Activated naive CD8-positive, alpha-beta T cell treated with anti-CD3 and anti-CD28 coated beads, Interleukin-2, amount 10 ng/mL, durations not matched to agents 7 days and 5 days (primary cell): ENCODE measurements at places on chromosomes 3 and 15. TPM values are rescaled to one million over a fixed set of nuclear protein-coding genes. Genes with fewer than 3 reads are reported as not detected.

AGBL1 gene
- not detected for total RNA-seq

CCNDBP1 gene
- total RNA-seq, result 86.5 TPM

ANKRD34C gene
- total RNA-seq, result not detected

LNP1 gene
- total RNA-seq, result 1.1 TPM

ZIC4 gene
- total RNA-seq, result not detected

ATP13A3 gene
- total RNA-seq, result 56.3 TPM

CPLX3 gene
- 0.28 TPM for total RNA-seq

DNA sequence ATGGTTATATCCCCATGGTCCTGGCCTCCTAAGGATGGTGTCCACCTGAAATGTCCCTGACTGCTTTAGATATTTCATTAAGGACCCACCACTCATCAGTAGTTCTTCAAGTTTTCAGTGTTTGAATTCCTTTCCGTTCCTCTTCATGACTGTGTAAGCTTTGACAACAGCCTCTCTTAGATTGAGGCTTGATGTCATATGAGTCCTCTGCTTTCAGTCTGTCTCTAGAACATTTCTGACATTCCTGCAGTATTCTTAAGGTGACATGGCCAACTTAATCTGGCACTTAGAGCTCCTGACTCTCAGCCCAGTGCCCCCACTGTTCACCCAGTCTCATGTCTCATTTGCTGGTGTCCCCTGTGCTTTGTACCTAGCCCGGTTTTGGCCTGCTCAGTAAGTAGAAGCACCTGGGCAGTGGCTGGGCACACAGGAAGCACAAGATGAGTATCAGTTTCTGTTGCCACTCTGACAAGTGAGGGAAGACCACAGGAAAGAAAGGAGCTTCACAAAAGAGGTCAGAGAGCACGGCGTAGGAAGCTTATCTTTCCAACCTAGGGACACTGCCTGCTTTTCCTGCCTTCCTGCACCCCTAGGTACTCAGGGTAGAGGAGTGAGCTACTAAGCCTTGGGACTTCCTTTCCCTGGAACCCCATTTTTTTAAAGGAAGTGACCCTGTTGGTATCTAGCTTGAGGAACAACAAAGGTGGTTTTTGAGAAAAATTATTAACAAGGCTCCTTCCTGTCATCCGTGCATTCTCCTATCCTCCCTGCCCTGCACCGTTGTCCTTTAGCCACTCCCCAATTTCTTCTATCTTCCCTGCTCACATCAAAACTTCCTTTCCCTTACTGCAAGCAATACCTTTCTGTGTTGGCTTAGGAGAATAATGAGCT is 103.1 kb downstream of the KLHL25 start:
- peak; percentile 54 for DNase-seq
- peak overlapping the region; percentile 97 for H3K4me3 ChIP-seq
- peak overlapping the region; percentile 99 for H3K27ac ChIP-seq

GRCh38 chr3:32757618-32758374 is 60.0 kb upstream of the TRIM71 start:
- no peaks in the 10 kb centered on the region for H3K27me3 ChIP-seq
- peaks cover 12% of the 10 kb centered on the region for H3K36me3 ChIP-seq
- peak overlapping the region; percentile 44 for H3K27ac ChIP-seq
- DNase-seq, result no peak
- H3K4me1 ChIP-seq, result peaks cover 20% of the 10 kb centered on the region

DNA sequence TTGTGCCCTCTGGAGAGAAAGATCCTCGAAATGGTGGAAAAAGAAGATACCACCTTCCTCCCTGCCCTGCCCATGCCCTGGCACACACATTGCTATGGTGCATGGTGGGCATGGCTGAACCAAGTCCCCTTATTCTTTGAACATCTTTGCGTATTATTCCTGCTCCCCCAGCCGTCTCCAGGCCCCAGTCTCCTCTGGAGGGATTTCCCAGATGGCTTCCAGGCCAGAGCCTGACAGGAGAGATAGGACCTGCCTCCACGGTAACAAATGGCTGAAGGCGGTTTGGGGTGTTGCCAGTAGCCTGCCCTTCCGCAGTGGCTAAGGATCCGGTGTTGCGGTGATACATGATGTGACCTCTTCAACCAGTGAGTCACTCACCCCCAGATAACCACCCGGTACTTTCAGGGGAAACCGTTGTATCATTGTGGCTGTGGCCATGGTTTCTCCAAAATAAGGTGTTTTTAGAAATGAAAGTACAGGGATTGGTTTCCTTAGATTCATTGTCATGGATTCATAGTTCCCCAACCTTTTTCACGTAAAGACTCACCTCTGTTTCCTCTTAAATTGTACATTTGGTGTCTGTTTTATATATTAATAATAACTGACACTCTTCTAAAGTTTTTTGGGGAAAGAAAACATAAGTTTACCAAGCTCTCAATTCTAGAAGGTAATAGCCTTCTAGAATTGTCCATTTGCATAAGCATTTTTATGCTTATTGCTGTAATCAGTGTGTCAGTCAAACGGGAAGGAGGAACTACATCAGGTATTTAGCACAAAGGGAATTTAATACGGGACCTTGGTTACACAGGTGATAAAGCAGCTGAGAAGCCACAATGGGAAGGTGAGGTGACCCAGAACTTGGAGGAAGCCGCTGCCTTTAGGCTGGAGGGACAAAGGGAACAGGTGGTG is 25.9 kb downstream of the SMAD3 start:
- peak; percentile 67 for DNase-seq
- H3K27ac ChIP-seq, result peak overlapping the region; percentile 64
- peak overlapping the region; percentile 66 for H3K4me3 ChIP-seq

DNA sequence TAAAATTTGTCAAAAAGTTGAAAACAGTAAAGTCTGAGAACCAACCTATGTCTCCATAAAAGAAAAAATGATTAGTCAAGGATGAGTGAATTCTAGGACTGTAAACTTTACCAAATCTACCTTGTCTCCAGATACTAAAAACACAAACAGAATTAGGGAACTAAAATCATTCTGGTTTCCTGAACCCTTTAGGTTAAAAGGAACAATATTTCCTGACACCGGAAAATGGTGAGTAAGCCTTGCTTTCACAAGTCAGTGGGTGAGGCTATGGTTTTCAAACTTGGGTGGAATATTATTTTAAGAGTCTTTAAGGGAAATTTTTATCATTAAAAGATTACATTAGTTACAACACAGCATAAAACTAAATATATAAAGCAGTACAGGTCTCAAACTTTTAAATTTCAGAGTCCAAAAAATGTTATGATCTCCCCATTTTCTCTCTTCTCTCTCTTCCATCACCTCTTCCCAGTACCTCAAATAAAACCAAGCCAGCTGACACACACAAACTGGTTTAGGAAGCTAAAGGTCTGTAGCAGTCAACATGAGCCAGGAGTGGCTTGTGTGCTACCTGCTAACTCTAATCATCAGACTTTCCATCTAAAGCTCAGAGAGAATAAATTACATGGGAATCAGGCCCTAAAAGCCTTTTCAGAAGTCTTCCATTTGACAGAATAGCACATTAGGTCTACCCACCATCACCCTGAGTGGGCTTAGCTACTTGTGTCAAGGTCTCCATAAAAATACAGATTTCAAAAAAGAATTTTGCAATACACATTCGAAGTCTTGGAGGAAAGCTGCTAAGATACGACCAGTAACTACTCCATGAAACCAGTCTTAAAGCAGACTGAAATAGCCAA is 2.2 kb downstream of the SLC12A6 start:
- DNase-seq, result no peak
- peak overlapping the region; percentile 99 for H3K27ac ChIP-seq
- H3K4me1 ChIP-seq, result peaks cover 46% of the 10 kb centered on the region
- peak overlapping the region; percentile 96 for H3K4me3 ChIP-seq
- peaks cover 7% of the 10 kb centered on the region for H3K36me3 ChIP-seq
- no peaks in the 10 kb centered on the region for H3K27me3 ChIP-seq

DNA sequence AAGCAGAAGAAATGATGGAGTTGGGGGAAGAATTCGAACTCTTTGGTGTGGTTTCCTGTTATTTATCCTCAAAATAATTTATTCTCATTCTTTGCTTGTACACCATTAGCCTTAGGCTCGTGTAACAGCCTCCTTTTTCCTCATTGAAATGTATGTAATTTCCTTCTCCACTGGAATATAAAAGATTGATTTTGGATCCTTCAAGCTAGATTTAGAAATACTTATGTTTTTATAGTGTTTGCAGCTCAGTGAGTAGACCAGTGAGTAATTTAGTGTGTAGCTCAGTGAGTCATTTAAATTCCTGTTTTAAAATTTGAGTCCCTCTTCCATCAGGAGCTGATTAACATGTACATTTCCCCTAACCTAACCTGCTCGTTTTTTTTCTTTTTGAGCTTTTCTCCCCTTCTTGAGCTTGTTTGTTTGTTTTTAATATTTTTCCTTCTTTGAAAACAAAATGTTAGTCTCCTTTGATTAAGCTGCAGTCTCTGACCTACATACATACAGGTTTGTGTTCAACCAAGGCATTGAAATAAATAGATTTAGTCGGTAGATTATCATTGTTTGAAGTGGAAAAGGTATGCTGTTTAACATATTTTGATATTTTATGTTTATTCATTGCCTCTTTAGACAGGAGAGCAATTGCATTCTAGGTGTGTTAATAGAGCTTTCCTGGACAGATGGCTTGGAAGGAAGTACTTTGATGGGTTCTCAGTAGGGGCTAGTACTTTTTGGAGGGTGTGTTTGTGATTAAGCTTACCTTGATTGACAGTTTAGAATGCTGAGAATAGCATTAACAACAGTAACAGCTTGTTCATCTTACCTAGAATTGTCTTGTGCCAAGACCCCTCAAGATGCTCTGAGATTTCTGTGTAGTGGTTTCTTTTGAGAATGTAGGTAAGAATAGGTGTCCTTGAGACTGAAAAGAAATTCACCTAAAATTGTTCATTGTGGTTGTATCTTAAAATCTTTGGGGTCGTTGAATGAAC is 5.9 kb downstream of the USP3 start:
- H3K4me3 ChIP-seq, result peak overlapping the region; percentile 51
- peaks cover 2% of the 10 kb centered on the region for H3K36me3 ChIP-seq
- H3K4me1 ChIP-seq, result peaks cover 59% of the 10 kb centered on the region
- H3K27me3 ChIP-seq, result no peaks in the 10 kb centered on the region
- H3K27ac ChIP-seq, result peak overlapping the region; percentile 15

- peaks cover 21% of the 10 kb centered on the region for H3K27me3 ChIP-seq
- H3K4me3 ChIP-seq, result no peak overlapping the region
- H3K4me1 ChIP-seq, result no peaks in the 10 kb centered on the region
Observed at GRCh38 chr3:185983495-185984141, 45.8 kb upstream of the TRA2B start.

DNA sequence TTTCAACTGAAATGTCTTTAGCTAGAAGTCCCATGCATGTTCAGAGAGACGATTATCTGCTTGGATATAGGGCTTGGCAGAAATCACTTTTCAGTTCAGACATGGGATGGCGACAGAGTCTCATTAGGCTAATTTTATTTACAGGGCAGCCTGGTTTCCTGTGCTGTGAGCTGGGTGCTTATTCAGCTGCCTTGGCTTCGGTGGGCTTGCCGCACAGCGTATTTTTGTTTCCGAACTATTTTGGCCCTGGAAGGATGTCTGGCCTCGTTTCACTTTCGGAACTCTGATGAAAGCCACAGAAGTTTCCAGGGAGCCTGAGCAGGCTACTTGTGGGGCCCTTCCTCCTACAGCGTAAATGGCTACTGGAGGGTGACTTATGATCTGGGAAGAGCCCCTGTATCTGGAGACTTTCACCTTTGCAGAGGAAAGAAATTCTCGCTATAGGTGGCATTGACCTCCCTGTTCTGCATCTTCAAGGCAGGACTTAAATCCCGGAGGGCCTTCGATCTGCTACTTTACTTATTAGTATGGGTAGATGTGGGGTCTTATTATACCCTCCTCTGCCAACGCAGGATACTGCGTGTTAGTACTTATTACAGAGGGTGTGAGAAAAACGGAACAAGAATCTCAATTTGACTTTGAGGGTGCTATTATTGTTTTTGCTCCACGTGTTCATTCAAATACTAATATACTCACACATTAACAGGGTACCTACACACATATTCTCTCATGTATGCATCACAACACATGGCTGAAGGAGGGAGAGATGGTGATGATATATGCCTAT is 364.0 kb upstream of the RBMS3 start:
- no peak overlapping the region for H3K4me3 ChIP-seq
- peaks cover 7% of the 10 kb centered on the region for H3K27me3 ChIP-seq
- peak; percentile 36 for DNase-seq
- no peaks in the 10 kb centered on the region for H3K36me3 ChIP-seq
- no peak overlapping the region for H3K27ac ChIP-seq
- peaks cover 3% of the 10 kb centered on the region for H3K4me1 ChIP-seq

GRCh38 chr15:67267440-67267839 is 12.9 kb downstream of the IQCH start:
- peaks cover 8% of the 10 kb centered on the region for H3K36me3 ChIP-seq
- H3K4me3 ChIP-seq, result no peak overlapping the region
- H3K27ac ChIP-seq, result no peak overlapping the region
- no peaks in the 10 kb centered on the region for H3K4me1 ChIP-seq
- DNase-seq, result no peak
- peaks cover 25% of the 10 kb centered on the region for H3K27me3 ChIP-seq

- no peak overlapping the region for H3K4me3 ChIP-seq
- no peaks in the 10 kb centered on the region for H3K36me3 ChIP-seq
- peaks cover 3% of the 10 kb centered on the region for H3K27me3 ChIP-seq
- H3K27ac ChIP-seq, result no peak overlapping the region
Observed at GRCh38 chr3:48215876-48216275, 7.4 kb upstream of the CAMP start.

GRCh38 chr3:100606894-100607512 is 2.4 kb upstream of the ADGRG7 start:
- no peak for DNase-seq
- H3K4me1 ChIP-seq, result peaks cover 23% of the 10 kb centered on the region
- H3K36me3 ChIP-seq, result no peaks in the 10 kb centered on the region
- H3K4me3 ChIP-seq, result no peak overlapping the region
- peaks cover 9% of the 10 kb centered on the region for H3K27me3 ChIP-seq

GRCh38 chr3:125154800-125155269 is 57.7 kb downstream of the SLC12A8 start:
- H3K4me3 ChIP-seq, result peak overlapping the region; percentile 29
- peak overlapping the region; percentile 86 for H3K27ac ChIP-seq
- peaks cover 12% of the 10 kb centered on the region for H3K4me1 ChIP-seq
- H3K36me3 ChIP-seq, result peaks cover 1% of the 10 kb centered on the region
- H3K27me3 ChIP-seq, result peaks cover 9% of the 10 kb centered on the region

DNA sequence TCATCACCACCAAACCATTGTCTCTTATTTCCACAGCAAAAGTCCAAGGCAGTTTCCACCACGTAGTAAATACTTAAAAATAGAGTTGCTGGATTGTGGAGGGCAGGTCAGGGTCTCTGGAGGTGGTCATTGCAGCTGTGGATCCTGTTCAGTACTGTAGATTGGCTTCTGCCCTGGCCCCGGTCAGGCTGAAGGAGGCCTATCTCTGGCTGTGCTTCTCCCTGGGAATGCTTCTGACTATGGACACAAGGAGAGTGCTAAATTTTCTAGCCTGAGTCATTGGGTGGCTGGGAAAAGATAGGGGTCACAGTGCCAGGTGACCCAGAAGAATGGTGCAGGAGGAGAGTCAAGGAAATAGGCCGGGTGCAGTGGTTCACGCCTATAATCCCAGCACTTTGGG is 26.3 kb upstream of the GMPPB start:
- H3K36me3 ChIP-seq, result peaks cover 6% of the 10 kb centered on the region
- H3K4me3 ChIP-seq, result no peak overlapping the region
- H3K27ac ChIP-seq, result no peak overlapping the region

GRCh38 chr3:21158861-21159542 is 592.0 kb downstream of the ZNF385D start:
- no peaks in the 10 kb centered on the region for H3K27me3 ChIP-seq
- no peak for DNase-seq
- no peaks in the 10 kb centered on the region for H3K4me1 ChIP-seq
- no peak overlapping the region for H3K4me3 ChIP-seq
